ENCODE measurements at places on chromosomes 7 and 10. TPM values are rescaled to one million over a fixed set of nuclear protein-coding genes. Genes with fewer than 3 reads are reported as not detected.

Gene PDLIM1
- 26.2 TPM for total RNA-seq

GRCh38 chr7:30365621-30366020 lies 81.2 kb downstream of the ZNRF2 start:
- no peak for DNase-seq

GRCh38 chr7:152504367-152504766 lies 68.6 kb upstream of the KMT2C start:
- no peak for DNase-seq

DNA sequence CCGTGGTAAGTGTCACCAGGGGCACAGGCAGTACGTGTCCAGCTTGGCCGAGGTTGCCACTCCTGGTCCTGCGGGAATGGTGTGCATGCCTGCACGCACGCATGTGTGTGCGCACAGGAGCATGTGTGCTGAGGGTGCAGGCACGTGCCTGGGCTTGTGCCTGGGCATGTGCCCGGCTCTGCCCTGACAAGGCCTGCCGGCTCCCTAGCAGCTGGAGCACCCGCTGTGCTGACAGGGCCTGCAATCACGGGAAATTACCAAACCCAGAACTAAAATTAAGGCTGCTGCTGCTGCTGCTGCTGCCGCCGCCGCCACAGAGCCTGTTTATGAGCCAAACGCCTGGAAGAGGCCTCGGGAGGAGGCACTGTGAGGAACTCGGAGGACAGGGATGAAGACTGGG lies 28.7 kb downstream of the GHRHR start:
- DNase-seq = no peak

DNA sequence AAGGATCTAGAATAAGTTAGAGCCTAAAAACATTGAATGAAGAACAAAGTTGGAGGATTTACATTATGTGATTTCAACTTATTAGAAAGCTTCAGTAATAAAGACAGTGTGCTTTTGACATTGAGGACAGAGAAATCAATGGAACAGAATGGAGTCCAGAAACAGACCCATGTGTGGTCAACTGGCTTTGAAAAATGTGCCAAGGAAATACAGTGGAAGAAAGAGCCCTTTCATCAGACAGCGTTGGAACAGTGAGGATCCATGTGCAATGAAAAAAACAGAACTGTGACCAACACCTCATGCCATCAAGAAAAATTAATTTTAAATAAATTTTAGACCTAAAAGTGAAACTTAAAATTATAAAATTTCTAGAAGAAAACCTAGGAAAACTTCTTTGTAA lies 50.6 kb upstream of the LRRC18 start:
- no peak for DNase-seq

- DNase-seq = peak; percentile 36
These were observed 14.9 kb downstream of the TRIM56 start for GRCh38 chr7:101099969-101100781.

Gene SLC26A3
- not detected for total RNA-seq

Gene AGR3
- total RNA-seq = not detected

DNA sequence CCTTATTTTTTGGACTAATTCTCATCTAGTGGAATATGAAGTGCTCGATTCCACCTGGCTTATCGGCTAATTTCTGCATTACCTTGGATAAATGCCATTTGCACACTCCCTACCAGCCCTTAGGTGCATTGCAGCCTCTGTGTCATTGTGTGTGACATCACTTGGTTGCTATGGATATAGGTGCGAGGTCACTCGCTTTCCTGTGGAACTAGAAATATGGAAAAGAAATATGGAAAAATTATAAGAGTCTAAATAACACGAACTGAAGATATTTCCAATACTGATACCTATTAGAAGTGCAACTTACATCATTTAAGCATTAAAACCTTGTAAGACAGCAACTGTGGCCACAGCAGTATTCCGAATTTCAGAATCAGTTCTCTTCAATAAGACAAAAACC lies 2.0 kb downstream of the YWHAG start:
- no peak for DNase-seq

DNA sequence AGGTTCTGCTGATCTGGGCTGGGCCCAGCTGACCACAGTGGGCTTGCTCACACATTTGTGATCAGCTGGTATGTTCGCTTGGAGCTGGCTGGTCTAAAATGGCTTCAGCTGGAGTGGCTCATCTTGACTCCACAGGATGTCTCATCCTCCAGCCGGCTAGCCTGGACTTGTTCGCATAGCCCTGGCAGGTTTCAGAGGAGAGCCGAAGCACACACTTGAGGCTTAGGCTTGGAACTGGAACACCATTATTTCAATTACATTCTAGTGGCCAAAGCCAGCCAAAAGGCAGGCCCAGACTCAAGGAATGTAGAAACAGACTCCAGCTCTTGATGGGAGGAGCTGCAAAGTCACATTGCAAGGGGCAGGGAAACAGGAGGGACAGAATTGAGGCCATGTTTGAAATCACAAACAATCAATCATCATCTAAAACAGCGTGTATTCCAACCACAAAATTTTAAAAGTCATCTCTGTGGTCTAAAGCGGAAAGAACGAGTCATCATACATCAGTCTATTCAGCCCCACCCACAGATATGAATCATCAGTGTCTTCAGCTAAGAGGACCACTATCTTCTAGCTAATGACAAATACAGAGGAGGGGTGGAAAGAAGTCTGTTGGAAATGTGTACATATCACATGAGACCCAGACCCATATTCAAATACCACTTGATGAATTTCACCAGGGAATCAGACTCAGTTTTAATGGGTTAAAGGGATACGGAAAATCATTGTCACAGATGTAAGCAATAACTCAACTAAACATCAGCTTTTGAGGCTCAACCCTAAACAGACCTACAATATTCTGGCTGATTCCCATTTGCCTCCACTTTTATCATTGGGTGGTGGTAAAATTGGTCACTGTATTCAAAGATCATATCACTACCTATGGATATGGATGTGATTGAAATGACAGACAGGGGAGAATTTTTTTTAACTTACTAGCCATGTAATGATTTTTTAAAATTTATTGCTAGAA lies 139.0 kb upstream of the MKLN1 start:
- no peak for DNase-seq

GRCh38 chr7:126443951-126444350 lies 808.8 kb downstream of the GRM8 start:
- DNase-seq = no peak

- no peak for DNase-seq
These were observed 40.4 kb downstream of the PDIA4 start for GRCh38 chr7:148987751-148988512.

GRCh38 chr10:124064676-124065075 lies 28.7 kb downstream of the CHST15 start:
- no peak for DNase-seq

Gene ADIRF
- total RNA-seq = not detected

Gene WEE2
- total RNA-seq = not detected

- peak; percentile 13 for DNase-seq
These were observed 2.3 kb downstream of the IGF2BP3 start for GRCh38 chr7:23467806-23468525.

GRCh38 chr7:37284805-37285231 lies 163.8 kb downstream of the ELMO1 start:
- peak; percentile 52 for DNase-seq

GRCh38 chr10:71710519-71710918 lies 9.1 kb downstream of the C10orf105 start:
- DNase-seq = no peak
